Stimulated activated CD4-positive, alpha-beta T cell treated with anti-CD3 and anti-CD28 coated beads, Interleukin-2, amount 100 ng/mL, for 4 hours (primary cell): ENCODE measurements at places on chromosomes 7 and 10.

- DNase-seq: no peak
Observed at GRCh38 chr10:95832216-95833041, 75.3 kb upstream of the CC2D2B start.

DNA sequence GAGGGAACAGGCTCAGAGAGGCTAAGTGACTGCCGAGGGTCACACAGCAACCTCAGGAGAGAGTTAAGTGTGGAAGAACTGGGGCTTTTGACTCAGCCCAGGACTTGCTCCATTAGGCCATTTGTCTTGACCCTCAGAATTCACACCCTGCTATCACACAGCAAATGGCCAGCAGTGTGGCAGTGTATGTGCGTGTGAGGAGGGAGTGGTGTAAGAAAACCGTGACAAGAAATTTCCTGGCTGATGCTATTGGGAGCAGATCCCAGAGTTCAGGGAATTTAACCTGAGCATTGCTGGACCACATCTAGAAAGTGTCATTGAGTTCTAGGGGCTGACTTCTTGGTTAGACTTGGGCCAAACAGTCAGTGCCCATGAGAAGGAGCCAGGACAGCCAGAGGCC lies 18.4 kb downstream of the VWA2 start:
- DNase-seq: no peak

- no peak for DNase-seq
Observed at GRCh38 chr10:17805330-17805729, 3.8 kb upstream of the MRC1 start.

DNA sequence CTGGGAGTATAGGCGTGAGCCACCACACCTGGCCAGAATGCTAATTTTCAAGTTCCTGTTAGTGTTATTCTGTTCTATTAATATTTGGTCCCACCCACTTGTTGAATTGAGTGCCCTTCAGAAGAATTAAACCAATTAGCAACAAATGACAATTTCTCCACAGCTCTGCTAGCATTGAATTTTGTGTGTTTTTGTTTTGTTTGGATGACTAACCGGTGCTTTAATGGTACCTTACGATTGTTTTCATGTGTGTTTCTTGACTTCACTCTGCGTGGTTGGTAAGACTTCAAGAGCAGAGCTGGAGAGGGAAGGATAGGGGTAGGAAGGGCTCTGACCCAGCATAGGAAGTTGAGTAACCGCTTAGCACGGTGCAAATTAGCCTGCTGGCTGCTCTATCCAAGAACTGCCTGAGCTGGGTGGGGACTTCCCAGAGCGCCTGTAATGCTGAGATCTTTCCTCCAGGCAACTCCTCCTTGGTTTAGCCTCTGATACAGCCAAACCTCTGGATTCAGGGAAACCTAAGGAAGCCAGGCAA lies 4.6 kb downstream of the ARPC1B start:
- DNase-seq: no peak

GRCh38 chr7:65915921-65916657 lies 43.2 kb downstream of the VKORC1L1 start:
- no peak for DNase-seq
